Smooth muscle cell of the coronary artery (primary cell): ENCODE measurements at places on chromosomes 6 and 20. TPM values are rescaled to one million over a fixed set of nuclear protein-coding genes. Genes with fewer than 3 reads are reported as not detected.

The VNN1 gene
- under 0.01 and 0.12 TPM in 2 replicates for total RNA-seq

The MACROD2 gene
- 0.38 and 4.0 TPM in 2 replicates for total RNA-seq

The SLC35D3 gene
- total RNA-seq = not detected in 2 replicates

The SALL4 gene
- total RNA-seq = 0.12 and 0.15 TPM in 2 replicates

The NEURL2 gene
- 2.0 and 3.5 TPM in 2 replicates for total RNA-seq

The GPSM3 gene
- 0.35 and 1.4 TPM in 2 replicates for total RNA-seq

The MRAP2 gene
- total RNA-seq = 1.7 and 6.3 TPM in 2 replicates

The COX4I2 gene
- 0.08 TPM in 1 of 2 replicates, not detected in the other for total RNA-seq

The STK38 gene
- total RNA-seq = 11.9 and 16.0 TPM in 2 replicates

The MCHR2 gene
- total RNA-seq = not detected in 2 replicates

The GABBR1 gene
- total RNA-seq = 7.3 and 8.8 TPM in 2 replicates

The SNX21 gene
- total RNA-seq = 27.1 and 64.9 TPM in 2 replicates

The CDS2 gene
- total RNA-seq = 19.5 and 28.8 TPM in 2 replicates

The PDYN gene
- not detected in 2 replicates for total RNA-seq

The FAM83D gene
- total RNA-seq = 1.5 and 5.6 TPM in 2 replicates

The SEC63 gene
- total RNA-seq = 12.5 and 18.5 TPM in 2 replicates

The SLC22A2 gene
- total RNA-seq = 0.15 TPM in 1 of 2 replicates, not detected in the other

The NR2E1 gene
- not detected in 2 replicates for total RNA-seq
